Stimulated activated CD8-positive, alpha-beta memory T cell treated with anti-CD3 and anti-CD28 coated beads, Interleukin-12 subunit alpha, Interleukin-12 subunit beta, amount 100 ng/mL, for 1 hour (primary cell): ENCODE measurements at places on chromosomes 3 and 15.

DNA sequence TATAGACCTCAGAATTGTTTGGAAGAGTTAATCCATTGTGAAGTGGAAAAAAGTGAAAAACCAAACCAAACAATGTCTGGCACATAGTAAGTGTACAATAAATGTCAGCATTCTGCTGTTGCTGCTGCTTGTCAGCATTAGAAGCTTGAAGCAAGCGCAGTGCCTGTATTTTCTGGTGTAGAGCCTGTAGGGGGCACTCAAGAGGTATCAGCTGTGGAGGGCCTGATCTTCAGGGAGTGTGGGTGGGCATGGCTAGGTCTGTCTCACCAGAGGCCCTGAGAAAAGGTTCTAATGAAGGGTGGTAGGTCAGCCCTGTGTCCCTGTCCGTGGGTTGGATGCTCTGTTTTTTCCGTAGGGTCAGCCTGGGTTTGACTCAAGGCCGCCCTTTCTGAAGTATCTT is 3.6 kb downstream of the ADAMTSL3 start:
- DNase-seq = no peak

DNA sequence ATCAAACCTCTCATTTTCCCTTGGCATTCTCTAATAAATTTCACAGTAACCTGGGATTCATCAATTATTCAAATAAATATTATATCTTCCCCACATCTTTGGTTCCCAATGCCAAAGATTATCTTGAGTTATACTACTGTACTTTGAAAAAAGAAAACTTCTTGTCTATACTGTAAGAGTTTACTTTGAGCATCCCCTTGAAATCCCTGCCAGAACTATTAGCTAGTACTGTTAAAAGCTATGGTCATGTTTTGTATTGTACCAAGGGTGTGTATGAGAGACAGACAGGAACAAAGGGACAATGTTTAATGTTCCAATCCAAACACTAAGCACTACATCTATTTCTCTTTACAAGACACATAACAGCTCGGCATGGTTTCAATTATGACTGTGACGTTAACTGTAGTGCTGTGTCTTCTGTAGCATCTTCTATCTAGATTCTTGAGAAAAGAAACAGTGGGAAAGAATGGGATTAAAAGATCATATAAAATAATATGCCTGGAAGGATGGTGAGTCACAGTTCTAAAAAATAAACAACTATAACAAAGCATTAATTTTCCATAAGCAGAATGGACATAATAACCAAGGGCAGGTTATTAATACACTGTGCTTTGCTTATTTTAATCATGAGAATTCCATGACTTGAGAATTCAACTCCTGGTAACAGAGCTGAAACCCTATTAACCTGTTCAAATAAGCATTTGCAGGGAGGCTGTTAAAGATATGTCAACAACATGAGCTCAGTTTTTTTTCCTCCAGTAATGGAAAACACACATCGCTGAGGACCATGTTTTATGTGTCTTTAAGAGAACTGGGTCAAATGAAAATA is 71.1 kb downstream of the ALDH1A2 start:
- no peak for DNase-seq

- DNase-seq = no peak
These were observed 43.2 kb upstream of the SPPL2A start for GRCh38 chr15:50808728-50809127.

- DNase-seq = no peak
These were observed 465.3 kb downstream of the FGF12 start for GRCh38 chr3:192262001-192262400.

GRCh38 chr15:42275780-42276391 is 2.7 kb upstream of the TMEM87A start:
- DNase-seq = no peak

- DNase-seq = no peak
These were observed 4.8 kb downstream of the MYL3 start for GRCh38 chr3:46858456-46858855.

GRCh38 chr3:110799271-110799670 is 272.3 kb upstream of the NECTIN3 start:
- DNase-seq = no peak

GRCh38 chr3:72818092-72818773 is 30.0 kb downstream of the SHQ1 start:
- no peak for DNase-seq

DNA sequence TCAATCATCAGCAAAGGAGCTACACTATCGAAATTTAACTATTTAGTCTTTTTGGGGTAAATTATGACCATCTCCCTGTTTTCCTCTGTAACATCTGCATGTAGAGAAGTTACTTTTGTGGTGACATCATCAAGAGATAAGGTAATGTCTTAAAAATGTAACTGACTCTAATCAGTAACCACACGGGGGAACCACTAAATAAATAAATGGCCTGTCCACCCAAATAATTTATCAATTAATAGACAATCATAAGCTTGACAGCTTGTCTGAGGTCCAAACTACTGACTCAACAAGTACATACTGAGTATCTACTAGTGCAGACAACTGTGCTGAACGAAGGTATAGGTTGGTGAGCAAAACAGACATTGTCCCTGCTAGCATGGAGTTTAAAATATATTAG is 219.3 kb downstream of the SLC9A9 start:
- DNase-seq = no peak

DNA sequence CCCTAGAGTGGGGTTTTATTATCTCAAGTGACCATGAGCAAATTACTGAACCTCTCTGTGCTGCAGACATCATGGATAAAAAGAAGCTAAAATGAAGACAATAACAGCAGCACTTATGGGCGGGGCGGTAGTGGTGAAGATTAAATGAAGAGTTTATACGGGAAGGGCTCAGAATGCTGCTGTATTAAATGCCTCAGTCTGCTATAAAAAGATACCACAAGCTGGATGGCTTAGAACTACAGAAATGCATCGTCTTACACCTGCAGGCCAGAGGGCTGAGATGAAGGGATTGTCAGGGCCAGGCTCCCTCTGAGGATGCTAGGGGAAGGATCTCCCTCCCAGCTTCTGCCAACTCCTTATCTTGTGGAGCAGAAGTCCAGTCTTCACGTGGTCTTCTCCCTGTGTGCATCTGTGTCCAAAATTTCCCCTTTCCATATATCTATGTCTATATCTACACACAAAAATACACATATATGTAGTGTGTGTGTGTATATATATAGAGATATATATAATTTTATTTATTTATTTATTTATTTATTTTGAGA is 2.9 kb downstream of the ALG1L2 start:
- DNase-seq = no peak

GRCh38 chr3:60154011-60154410 is 1097.2 kb downstream of the FHIT start:
- no peak for DNase-seq

DNA sequence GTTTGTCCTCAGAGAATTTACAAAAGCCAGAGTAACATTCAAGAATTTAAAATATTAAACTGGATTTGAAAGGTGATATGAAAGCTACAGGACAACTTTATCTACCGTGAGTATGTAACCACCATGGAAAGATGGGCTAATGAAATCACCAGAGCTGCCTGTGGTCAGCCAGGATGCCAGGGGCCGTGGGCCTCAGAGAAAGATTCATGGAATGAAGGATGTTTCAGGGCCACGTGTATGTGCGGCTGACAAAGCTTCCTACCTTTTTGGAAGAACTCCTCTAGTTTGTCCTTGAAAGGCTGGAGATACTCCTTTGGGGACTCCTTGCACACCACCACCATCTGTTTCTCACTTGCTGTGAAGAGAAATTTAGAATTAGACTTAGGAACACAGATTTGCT is 138.9 kb downstream of the GREM1 start:
- no peak for DNase-seq

DNA sequence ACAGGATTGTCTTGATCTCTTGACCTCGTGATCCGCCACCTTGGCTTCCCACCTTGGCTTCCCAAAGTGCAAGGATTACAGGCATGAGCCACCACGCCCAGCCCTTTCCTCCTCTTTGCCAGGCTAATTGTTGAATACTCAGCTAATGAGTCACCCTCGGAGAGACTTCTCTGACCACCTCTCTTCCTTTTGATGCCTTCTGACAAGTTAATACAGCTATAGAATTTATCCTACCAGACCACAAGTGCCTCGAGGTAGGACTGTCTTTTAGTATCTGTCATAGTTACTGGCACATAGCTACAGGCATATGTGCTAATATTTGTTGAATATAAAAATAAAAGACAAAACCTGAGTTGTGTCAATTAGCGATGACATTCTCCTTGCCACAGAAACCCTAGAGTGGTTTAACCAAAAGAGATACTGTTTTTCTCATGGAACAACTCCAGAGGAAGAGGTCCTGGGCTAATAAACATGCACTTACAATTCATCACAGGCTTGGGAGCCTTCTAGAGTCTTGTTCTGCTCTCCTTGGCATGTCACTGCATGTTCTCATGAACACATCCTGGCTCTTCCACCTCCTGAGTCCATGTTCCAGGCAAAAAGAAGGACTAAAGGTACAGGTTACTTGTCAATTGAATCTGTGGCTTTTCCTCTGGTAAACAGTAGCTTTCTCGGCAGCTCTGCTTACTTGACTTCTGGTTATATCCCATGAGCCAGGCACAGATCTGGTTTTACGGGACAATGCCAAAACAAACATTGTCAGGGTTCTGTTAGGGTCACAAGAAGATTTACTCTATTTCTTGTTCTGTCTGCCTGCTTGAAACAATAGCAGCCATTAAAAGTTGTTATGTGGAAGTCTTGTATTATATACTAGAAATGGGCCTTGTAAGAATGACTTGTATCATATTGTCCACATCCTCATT is 332.3 kb downstream of the THSD4 start:
- DNase-seq = no peak

- no peak for DNase-seq
These were observed 29.3 kb downstream of the RFT1 start for GRCh38 chr3:53100818-53101466.
